ENCODE measurements at places on chromosomes 3 and 15.

DNA sequence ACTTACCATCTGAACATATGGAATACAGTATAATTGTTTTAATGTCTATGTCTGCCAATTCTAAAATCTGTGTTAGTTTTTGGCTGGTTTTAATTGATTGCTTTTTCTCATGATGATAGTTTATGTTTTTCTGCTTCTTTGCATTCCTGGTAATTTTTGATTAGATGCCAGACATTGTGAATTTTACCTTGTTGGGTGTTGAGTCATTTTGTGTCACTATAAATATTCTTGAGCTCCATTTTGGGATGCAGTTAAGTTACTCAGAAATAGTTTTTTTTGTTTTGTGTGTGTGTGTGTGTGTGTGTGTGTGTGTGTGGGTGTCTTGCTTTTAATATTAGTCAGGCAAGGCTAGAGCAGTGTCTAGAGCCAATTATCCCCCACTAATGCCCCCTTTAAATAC is 818.8 kb upstream of the NR2F2 start:
- no peak for DNase-seq

DNA sequence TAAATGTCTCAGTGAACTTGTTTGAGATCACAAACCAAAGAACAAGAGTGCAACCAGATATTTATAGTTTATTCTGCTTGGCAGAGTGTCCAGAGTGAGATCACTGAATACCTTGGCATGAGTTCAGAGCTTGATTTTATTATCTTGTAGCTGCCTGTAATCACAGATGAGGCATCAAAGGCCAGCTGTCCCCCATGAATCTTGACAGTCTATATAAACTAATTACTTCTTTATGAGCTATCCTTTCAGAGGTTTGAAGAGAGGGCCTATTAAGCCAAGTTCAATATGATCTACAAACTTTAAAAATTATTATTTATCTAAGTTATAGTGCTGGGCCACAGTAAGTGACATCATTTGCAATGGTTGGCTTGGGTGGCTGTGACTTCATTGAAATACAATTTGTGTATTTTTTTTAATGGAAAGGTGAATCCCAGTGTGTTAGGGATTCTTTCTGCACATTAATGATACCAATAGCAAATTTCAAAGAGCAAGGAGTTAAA is 251.5 kb downstream of the CLSTN2 start:
- no peak for DNase-seq

DNA sequence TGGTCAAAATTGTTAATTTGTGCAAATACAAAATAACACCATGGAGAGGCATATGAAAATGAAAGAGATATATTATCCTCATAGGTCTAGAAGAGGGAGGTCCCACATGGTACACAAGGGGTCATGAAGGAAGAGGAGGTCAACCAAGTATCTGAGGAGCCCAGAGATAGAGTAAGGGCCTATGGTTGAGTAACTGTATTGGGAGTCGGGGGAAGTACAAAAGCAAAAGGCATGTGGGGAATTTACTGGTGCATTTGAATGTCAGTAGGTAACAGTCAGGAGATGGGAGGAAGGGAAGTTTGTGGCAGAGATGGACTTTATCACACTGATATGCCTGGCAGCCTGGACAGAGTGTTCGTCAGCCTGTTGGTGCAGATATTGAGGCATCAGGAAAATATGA is 1113.7 kb downstream of the OTOL1 start:
- DNase-seq = no peak

DNA sequence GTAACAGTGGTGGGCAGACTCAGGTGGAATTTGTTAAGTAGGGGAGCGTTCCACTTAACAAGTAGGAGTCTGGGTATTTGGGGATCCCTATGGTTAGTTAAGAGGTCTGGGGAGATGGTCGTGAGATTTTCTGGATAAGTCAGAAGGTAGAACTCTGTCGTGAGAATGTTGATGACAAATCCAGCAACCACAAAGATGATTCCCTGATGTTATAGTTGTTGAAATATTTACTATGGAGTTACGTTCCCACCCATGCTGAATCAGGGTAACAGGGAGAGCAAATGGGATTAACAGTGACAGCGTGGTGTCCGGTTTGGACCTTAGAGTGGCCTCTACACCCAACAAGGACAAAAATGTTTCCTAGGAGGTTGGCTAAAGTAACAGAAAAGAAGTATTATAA is 110.8 kb downstream of the MFSD1 start:
- DNase-seq = no peak

DNA sequence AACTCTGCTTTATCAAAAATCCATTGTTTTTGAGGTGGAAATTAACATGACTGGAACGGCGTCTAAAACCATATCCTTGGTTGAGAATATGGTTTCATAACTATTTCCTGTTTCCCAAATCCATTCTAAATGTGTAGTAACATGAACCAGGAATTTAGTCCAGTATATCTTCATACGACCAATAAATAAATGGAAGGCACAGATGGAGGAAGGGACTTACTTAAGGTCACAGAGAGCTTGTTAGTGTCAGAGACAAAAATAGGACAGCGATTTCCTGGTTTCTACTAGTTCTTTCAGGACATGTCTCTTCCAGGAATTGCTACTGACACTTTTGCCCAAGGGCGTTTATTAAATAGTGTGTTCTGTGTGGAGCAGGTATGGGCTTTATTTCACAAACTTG is 41.2 kb downstream of the HES1 start:
- no peak for DNase-seq

- peak; percentile 87 for DNase-seq
These were observed 8.1 kb downstream of the B2M start for GRCh38 chr15:44719293-44719999.

DNA sequence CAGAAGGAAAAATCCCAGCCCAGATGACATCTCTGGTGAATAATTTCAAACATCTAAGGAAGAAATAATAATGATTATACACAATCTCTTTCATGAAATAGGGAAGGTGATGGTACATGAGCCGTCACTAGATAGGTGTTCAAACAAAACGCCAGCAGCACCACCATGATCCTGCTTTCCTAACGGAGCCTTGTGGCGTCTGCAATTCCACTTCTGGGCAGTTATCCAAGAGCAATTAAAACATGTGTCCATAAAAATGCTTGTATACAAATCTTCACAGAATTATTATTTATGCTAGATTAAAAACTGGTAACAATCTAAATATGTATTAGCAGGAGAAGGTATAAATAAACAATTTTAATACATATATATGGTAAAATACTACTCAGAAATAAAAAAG is 33.7 kb downstream of the RTP4 start:
- DNase-seq = no peak

DNA sequence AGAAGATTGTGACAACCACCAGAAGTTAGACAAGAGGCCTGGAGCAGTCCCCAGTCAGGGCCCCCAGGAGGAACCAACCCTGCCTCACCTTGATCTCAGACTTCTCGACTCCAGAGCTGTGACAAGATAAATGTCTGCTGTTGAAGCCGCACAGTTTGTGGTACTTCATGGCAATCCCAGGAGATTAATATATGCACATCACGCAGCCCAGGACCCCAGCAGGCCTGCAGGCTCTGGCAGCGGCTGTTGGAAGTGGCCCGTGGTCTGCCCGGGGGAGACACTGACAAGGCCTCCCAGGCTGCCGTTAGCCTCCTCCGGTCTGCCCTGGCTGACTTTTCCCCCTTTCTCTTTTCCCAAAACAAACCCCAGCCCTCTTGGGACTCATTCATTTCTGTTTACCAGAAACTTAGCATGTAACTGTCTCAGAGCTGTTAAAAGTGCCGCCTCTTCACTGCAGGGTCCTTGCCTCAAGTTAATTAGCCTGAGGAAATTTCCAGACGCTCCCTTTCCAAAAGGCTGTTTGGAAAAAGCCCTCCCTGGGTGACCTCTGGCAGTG is 183.5 kb upstream of the LYSMD4 start:
- no peak for DNase-seq

DNA sequence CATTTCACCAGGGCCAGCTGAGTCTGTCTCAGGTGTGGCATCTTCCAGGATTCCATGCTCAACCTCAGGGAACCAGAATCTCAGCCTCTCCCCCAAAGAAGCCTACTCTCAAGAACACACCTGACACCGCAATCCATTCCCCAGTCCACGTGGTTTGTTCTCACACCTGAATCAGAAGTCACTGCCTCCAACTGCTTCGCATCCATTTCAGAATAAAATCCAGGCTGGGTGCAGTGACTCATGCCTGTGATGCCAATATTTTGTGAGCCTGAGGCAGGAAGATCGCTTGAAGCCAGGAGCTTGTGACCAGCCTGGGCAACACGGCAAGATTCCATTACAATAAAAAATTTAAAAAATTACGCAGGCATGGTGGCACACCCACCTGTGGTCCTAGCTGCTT is 212.2 kb downstream of the FOXP1 start:
- no peak for DNase-seq

GRCh38 chr15:97196048-97197014 is 764.2 kb upstream of the ARRDC4 start:
- no peak for DNase-seq

DNA sequence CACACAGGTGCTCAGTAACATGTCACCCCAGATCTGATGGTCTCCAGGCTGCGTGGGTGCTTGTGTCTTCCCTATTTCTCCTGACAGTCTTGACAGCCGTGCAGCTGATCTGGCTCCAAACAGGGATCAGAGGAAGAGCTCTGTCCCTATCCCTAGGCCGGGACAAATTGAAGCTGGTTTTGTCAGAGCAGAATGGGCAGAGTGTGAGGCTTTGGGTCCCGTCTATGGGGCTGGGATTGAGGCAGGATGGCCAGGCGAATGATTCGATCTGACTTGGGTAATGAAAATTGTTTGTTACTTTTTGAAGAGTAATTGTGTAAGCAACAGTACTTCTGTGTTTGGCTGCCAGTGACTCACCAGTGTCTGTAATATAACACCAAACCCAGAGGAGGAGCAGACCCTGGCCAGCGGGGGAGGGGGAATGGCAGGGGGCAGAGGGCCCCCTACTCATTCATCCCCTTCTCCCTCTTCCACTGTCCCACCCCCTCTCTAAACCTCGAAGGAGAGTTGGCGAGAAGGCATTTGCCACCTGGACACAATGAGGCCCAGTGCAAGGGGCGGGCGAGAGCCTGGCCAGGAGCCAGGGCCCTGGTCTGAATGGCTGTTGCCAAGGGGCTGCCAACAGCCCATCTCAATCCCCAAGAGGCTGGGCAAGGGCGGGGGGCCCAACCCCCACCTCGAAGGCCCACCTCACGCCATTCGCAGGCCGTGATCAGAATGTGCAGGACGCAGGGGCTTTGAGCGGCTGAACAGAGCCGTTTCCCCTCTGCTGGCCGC is 4.9 kb upstream of the MAGEF1 start:
- DNase-seq = no peak

GRCh38 chr3:27089068-27089467 is 280.1 kb downstream of the NEK10 start:
- DNase-seq = no peak

- no peak for DNase-seq
These were observed 84.5 kb upstream of the SETMAR start for GRCh38 chr3:4218456-4219226.

GRCh38 chr3:118991775-118992174 is 42.9 kb downstream of the IGSF11 start:
- no peak for DNase-seq

- DNase-seq = no peak
These were observed 223.5 kb downstream of the ABHD5 start for GRCh38 chr3:43914269-43914668.

DNA sequence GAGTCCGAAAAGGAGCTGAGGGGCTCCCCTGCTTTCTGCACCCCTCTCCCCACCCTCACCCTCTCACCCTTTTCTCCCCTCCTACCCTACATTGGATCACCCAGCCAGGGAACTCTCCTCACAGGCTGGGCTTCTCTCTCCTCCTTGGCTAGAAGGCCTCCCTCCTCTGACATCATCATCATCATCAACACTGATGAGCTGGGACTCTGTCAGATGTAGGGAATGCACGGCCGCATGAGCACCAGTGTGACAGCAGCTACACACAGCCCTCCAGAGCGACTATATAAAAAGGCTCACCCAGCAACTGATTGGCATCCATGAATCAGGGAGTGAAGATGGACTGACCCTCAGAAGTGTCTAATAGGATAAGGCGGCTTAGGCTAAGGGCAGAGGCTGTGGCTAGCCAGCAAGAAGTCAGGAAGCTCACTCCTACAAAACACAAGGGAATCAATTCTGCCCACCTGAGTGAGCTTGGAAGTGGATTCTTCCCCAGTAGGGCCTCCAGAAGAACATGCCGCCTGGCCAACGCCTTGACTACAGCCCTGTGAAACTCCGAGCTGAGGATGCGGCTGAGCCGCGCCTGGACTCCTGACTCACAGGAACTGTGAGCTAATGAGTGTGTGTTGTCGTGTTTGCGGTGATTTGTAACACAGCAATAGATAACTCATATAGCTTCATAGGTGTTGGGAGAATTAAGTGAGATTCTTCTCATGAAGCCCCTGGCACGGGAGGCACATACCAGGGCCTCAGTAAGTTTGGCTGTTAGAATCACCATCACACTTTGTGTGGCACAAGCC is 147.6 kb downstream of the FAM43A start:
- DNase-seq = no peak

GRCh38 chr3:32280262-32280910 is 41.9 kb downstream of the CMTM8 start:
- no peak for DNase-seq

Data from activated CD4-positive, alpha-beta T cell treated with anti-CD3 and anti-CD28 coated beads, Interleukin-2, Interleukin-6, amounts not matched to agents 100 ng/mL and 50 ng/mL, durations not matched to agents 16 hours and 8 hours (primary cell).